ENCODE measurements at places on chromosomes 3 and 15.

DNA sequence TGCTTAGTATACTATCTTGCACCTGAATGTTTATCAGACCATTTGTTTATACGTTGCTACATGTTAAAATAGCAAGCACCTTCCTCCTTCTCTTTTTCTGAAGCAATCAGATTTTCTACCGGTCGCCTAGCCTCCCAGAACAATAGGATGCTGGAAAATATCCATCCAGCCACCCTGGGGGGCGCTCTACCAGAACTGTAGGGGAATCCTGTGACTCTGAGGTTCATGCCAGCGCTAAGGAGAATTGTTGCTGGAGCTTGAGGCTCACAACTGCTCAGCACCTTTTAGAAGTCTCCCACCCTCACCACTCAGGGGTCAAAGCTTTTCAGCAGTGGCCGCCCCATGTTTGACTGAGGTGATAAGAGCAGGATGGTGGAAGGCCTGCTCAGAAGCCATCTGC is 27.5 kb downstream of the SQOR start:
- DNase-seq = no peak

- no peak for DNase-seq
Measured at GRCh38 chr3:118478706-118479276, 555.9 kb downstream of the IGSF11 start.

- DNase-seq = no peak
Measured at GRCh38 chr3:104855702-104856101, 511.0 kb upstream of the ALCAM start.

DNA sequence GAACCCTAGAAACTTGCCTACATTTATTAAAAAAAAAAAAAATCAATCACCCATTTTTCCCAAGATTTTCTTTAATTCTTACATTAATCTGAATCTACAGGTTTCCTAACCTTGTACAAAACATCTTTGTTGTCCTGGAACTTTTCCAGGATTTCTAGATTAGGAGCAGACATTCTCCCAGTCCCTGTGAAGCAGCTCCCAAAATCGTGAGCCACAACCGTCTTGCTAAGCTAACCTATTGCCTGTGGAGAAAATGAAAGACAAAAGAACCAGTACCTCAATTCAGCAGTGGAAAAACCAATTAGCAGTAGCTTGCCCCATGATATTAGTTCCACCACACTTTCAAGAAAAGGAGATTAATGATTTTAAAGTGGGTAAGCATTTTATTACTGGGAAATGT is 522.1 kb downstream of the UNC13C start:
- no peak for DNase-seq

DNA sequence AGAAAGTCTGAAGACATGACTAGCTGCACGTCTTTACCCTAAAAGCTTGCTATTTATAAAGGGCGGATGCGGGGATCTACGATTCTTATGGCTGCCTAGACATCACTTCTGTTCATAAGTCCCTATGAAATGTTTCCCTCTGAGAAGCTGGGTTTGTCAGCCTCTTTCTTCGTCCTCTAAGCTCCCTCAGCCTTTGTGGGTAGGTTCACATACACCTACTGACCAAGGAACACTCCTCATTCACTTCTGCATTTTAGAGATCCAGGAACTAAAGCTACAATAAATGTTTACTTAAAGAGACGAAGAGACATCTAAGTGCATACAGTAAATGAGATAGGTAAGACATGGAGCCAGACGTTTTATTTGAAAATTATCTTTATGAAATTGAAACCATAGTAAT is 16.7 kb upstream of the RAMAC start:
- DNase-seq = no peak

DNA sequence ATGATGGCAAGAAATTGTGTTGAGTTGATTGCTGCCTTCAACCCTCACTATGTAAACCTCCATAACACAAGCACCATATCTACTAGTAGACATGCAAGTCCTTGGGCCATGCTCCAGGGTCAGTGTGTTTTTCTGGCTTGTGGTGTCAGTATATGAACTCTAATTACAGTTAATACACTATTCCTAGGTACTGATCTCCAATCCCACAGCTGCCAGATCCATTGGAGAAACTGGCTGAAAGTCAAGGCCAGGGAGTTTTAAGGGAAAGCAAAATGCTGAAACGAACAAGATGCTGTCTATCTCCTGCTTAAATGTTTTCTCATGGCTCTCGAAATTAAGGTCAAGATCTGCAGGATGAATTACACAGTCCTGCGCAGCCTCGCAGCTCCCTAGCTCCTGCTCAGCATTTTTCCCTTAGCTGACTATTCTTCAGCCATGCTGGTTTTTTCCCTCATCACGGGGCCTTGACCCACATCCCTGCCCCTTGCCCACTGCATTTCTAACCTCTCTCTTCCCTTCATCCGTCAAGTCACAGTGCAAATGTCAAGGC is 425.0 kb upstream of the ADAMTS9 start:
- no peak for DNase-seq

GRCh38 chr3:99699841-99700240 is 61.4 kb downstream of the COL8A1 start:
- no peak for DNase-seq

DNA sequence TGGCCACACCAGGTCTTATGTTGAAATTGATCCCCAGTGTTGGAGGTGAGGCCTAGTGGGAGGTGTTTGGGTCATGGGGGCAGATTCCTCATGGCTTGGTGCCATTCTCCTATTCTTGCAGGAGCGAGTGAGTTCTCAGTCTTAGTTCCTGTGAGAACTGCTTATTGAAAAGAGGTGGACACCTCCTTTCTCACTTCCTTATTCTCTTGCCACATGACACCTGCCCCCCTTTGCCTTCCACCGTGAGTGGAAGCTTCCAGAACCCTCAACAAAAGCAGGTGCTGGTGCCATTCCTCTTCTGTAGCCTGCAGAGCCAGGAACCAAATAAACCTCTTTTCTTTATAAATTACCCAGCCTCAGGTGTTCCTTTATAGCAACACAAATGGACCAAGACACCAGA is 318.1 kb upstream of the MCTP2 start:
- no peak for DNase-seq

GRCh38 chr3:45065373-45065720 is 39.2 kb downstream of the CLEC3B start:
- DNase-seq = no peak

DNA sequence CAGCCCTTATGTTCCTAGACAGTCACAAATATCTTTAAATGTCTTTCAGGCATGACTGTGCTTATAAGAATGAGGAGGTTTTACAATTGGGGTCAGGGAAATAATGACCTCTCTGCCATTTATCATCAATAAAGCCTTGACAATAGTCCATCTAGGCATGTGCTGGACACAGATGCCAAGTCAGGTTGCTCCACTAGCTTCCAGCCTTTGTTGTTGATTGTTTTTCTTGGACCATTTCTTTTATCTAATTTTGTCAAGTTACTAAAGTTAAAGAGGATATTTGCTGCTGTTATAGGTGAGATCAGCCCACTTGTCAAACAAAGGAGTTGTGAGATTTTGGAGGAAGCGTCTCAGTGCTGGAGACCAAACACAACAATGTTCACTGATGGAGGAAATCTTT is 628.0 kb downstream of the ROBO2 start:
- DNase-seq = no peak

DNA sequence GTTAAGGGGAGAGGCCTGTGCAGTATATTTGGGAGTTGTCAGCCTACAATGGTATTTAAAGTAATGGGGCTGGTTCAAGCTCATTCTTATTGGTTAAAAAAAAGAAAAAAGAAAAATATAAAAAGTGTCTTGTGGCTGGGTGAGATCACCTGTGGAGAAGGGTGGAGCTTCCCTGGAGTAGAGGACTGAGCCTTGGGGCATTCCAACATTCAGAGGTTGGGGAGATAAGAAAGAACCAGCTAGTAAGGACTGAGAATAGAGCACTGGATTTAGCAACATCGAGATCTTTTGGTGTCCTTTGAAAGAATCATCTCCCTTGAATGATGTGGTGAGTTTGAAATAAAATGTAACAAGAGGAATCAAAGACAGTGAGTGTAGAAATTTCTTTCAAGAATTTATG is 5.2 kb downstream of the SLC49A4 start:
- DNase-seq = no peak

DNA sequence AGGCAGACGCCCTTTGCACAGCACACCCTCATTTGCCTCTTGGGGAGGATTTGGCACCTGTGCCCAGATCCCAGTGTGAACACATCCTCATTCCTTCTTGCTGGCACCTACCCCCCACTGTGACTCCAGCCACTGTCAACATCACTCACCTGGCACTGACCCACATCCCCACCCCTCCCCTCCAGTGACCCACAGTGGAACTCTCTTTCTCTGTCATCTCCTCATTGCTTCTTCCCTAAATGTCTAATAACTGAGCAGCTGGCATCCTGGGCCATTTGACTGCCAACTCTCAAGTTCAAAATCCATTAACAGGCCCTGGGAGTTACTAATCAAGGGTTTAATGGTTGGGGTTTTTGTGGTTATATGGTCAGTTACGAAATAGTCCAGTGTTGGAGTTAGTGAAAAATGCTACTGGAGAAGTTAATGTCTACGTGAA is 14.4 kb downstream of the SNAPC5 start:
- DNase-seq = no peak

DNA sequence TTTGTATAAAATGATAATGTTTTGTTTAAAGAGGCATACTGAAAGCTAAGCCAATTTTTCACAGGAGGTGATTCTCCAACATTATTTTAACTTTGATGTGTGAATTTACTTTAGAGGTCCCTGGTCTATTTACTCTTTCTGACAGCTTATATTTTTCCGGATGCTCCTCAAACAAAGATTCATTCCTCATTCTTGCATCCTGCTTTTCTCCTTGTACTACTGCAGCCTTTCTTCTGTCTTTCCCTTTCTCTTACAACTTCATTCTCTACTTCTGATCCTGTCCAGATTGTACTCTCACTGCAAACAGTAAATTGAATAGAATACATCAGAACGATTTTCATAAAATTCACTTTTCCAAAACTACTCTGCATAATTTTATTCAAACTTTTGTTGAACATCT is 5.1 kb downstream of the NPTN start:
- no peak for DNase-seq

DNA sequence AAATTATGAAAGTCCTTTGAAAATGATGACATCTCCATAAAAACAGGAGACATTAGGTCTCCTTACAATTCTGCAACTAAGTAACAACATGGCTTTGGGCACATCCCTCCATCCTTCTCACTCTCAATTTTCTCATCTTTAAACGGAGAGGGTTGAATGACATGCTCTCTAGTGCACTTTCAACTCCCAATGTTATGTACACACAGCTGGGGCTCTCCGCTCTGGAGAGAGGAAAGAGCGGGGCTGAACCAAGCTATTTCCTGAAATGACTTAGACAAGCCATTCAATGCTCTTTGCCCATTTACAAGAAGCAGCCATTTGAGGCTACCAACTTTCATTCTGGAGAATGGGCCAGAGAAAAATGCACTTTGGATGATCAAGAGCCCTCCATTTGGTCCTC is 144.2 kb upstream of the BNIP2 start:
- DNase-seq = no peak

GRCh38 chr3:188152660-188153436 is 1.1 kb upstream of the LPP start:
- no peak for DNase-seq

GRCh38 chr3:28050120-28050519 is 191.3 kb upstream of the CMC1 start:
- no peak for DNase-seq

- no peak for DNase-seq
Measured at GRCh38 chr15:42102646-42103235, 8.4 kb upstream of the PLA2G4D start.

GRCh38 chr3:38549957-38550840 is 54.1 kb downstream of the EXOG start:
- DNase-seq = no peak

GRCh38 chr3:13135251-13135810 is 62.1 kb upstream of the IQSEC1 start:
- no peak for DNase-seq

DNA sequence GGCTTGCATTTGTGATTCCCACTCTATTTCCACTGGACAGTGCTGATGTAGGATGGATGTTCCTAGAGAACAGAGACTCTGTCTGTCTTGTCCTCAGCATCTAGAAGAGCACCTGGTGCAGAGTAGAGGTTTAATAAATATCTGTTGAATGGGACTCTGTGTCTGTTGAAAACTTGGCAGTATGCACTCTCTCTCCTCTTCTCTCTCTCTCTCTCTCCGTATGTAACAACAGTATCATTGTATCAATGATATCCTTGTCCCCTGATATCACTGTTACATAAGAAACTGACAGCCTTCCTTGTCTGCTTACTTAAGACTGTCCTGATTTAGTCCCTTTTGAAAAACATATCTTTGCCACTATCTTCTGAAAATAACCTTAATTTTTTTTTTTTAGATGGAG is 24.3 kb upstream of the MGLL start:
- no peak for DNase-seq
